ENCODE measurements at places on chromosomes 12 and 14.
A peak's percentile ranks its signal among the peaks of the same experiment; 100 is the strongest.

- DNase-seq: no peak
These were observed 1.6 kb downstream of the SLC48A1 start for GRCh38 chr12:47774663-47775062.

- DNase-seq: no peak
These were observed 452 bp downstream of the INHBE start for GRCh38 chr12:57455374-57456144.

GRCh38 chr12:6792522-6793201 is 3.3 kb downstream of the CD4 start:
- DNase-seq: peak; percentile 38

- no peak for DNase-seq
These were observed 46.7 kb upstream of the ATP23 start for GRCh38 chr12:57894399-57895292.

- no peak for DNase-seq
These were observed 15.8 kb downstream of the VDR start for GRCh38 chr12:47889040-47889439.

GRCh38 chr14:101040538-101041442 is 137.3 kb upstream of the RTL1 start:
- DNase-seq: no peak

- DNase-seq: no peak
These were observed 98.2 kb downstream of the RAD52 start for GRCh38 chr12:851343-851742.

DNA sequence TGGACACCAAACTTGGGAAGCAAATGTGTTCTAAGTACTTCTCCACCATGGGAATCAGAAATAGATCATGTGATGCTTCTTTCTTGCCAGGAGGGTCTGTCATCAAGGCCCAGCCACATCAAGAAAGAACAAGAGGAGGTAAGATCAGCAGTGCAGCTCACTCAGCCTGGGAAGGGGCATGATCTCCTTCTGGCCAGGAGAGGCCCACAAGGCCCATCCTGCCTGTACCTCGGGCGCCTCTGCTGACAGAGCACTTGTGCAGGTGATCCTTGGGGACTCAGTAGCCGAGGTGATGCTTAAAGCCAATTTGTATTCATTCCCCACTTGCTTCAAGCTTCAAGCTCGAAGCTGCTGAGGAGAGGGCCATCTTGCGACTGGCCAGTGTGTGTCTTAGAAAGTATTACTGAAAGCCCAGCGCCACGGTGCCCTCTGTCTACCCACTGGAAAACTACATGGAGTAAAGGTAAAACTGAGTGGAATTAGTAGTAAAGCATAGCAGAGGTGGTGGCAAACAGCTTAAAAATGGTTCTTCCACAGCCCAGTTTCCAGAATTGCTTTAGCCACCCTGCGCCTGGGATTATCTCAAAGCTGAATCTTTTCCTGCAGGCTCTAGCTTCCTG is 26.2 kb downstream of the RTRAF start:
- DNase-seq: no peak

GRCh38 chr12:68976395-68976841 is 43.4 kb upstream of the CPM start:
- no peak for DNase-seq

DNA sequence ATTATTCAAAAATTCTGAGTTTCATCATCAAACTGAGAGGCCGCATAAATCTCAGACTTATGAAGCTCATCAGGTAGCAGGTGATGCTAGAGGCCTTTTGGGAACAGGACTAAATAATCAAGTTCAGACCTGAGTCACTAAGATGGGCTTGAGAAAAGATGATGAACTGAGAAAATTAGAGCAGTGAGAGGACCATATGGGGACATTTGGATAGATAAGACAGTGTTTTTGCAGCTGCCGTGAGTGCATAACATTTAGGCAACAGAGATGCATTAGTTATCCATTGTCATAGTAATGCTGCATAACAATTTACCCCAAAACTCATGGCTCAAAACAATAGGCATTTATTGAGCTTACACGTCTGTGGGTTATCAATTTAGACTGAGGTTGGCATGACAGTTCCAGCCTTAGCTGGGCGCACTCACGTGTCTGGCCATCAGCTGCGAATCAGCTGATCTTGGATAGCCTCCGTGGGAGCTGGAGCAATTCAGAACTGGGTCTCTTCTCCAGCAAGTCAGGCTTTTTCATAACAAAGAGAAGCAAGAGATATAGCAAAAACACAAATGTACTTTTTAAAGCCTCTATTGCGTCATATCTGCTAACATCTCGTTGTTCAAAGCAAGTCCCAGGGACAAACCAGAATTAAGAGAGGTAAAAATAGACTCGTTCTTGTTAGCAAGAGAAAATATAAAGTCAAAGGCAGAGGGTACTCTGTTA is 72.8 kb downstream of the CAPZA3 start:
- no peak for DNase-seq

- DNase-seq: no peak
These were observed 5.6 kb upstream of the E2F7 start for GRCh38 chr12:77070800-77071449.

- no peak for DNase-seq
These were observed 124.8 kb downstream of the TMTC3 start for GRCh38 chr12:88266806-88267360.

- DNase-seq: no peak
These were observed 9.5 kb downstream of the SPTB start for GRCh38 chr14:64870160-64870559.

Data from left ventricle myocardium inferior (tissue), 1 donor.